ENCODE measurements at places on chromosomes 4 and X.

DNA sequence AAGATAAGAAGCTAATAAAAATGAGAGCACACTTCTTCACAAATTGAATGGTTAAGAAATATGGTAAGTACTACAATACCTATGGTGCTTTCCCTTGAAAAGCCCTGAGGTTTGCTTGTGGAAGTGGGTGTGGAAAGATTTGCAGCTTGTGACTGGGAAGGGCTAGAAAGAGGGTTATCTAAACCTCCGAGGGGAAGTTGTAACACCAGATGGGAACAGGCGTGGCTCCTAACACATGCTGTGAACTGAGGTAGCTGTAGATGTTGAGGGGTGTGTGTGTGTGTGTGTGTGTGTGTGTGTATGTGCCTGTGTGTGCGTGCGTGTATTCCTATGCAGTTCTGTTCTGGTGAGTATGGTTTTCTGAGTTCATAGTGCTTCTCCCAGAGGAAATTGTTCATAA is 21.5 kb downstream of the FRMPD4 start:
- no peak for DNase-seq

DNA sequence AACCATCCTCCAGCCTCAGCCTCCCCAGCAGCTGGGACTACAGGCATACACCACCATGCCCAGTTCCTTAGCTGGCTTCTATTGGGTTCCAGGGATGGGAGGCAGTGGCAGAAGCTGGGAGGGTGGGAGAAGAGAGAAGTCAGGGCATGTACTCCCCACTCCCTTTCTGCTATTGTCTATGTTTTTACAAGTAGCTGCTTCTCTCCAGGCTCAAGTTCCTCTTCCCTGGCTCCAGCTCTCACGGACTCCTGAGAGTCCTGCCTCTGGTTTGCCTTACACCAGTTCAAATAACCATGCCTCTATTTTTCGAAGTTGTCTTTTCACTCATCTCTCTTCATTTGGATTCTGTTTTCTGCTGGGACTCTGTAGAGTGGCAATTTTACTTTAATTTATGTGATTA is 2.9 kb downstream of the TBC1D9 start:
- no peak for DNase-seq

DNA sequence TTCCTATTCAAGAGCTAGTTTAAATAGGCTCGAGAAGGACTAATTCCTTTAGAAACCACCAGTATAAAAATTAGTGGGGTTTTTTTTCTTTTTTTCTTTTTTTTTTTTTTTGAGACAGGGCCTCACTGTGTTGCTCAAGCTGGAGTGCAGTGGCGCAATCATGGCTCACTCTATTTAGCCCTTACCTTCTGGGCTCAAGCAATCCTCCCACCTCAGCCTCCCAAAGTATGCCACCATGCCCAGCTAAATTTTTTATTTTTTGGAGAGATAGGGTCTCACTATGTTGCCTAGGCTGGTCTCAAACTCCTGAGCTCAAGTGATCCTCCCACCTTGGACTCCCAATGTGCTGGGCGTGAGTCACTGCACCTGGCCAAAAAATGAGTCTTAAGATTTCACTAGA is 52.8 kb downstream of the APOO start:
- DNase-seq = no peak

DNA sequence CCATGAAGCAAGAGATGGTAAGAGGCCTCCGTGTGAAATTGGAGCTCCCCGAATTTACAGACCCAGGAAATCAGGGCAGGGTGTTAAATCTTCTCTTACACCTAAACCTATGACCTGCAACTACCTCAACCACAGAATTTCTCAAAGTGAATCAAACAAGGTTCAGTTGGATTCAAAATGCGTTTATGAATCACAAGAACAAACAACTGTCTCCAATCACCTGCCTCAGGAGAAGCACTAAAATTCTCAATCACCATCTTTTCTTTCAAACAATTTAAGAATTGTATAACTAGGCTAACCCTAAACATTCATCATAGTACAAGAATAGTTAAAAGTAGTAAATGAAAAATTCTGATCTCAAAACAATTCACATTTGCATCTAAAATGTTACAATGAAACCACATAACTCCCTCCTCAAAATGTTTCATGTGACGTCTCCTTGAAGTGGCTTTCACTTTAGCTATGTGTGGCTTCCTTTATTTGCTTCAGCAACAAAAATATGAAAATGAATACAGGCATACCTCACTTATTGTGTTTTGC is 19.2 kb downstream of the PPP3CA start:
- DNase-seq = no peak

- no peak for DNase-seq
These were observed 174.5 kb downstream of the SMIM20 start for GRCh38 chr4:26088433-26088928.

DNA sequence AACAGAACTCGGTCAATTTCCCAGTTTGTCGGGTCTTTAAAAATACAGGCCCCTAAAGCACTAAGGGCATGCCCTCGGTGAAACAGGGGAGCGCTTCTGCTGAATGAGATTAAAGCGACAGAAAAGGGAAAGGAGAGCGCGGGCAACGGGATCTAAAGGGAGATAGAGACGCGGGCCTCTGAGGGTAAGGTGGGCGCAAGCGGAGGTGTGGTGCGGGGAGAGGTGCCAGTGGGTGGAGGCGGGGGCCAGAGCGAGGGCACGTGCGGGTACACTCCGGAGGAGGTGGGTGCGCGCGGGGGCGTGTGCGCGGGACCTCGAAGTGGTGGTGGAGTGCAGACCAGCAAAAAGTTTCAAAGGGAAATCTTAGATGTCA is 787 bp upstream of the TET2 start:
- no peak for DNase-seq

- DNase-seq = no peak
These were observed 98.9 kb downstream of the SPRY1 start for GRCh38 chr4:123495530-123495929.

DNA sequence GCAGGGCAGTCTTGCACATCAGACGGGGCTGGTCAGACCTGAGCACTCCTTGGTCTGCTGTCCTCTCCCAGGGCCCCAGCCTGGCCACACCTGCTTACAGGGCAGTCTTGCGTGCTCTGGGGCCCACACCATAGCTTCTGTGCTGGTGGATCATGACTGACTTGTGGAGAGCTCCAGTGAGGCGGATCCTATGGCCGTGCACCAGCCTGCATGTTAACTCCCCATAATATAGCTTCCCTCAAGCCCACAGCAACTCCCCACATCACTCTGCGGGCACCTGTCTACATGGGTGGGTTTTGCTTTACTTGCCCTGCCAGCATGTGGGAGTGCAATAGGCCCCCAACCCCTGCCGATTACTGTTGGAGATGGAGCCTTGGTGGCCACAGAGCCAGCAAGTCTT is 8.2 kb upstream of the TMSB15B start:
- DNase-seq = no peak

GRCh38 chr4:151310124-151310728 is 15.2 kb downstream of the SH3D19 start:
- DNase-seq = no peak

DNA sequence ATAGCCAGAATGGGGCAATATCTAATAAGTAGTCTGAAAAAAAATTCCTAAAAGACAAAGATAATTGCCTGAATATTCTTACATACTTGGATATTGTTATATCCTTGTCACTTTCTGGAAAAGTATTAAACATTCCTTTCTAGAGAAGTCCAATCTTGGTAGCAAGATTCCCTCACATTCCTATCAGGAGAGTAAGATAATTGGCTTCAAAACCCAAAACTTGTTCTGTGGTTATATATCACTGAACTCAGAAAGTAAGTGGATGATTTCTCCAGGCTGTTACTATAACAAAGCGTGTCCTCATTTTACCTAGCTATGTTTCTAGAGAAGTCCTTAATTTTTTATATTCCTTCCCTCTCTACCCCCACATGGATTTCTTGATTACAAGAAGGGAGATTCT is 46.0 kb upstream of the TEX13A start:
- no peak for DNase-seq

DNA sequence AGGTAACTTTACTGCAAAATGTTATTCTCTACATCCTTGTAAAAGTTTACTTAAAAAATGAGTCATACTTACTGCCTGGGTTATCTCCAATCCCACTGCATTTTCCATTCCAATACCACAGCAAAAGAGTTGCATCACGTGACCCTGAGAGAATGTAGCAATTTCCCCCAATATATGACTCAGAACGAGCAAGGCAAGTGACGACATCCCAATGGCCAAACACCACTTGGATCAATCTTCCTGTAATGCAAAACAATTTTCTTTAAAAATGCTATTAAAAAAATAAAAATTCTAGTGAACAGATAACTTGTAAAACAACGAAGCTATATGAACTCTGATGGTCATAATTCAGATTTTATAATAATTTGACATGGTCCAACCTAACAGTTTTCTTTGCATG is 224.3 kb downstream of the DCLK2 start:
- DNase-seq = no peak

DNA sequence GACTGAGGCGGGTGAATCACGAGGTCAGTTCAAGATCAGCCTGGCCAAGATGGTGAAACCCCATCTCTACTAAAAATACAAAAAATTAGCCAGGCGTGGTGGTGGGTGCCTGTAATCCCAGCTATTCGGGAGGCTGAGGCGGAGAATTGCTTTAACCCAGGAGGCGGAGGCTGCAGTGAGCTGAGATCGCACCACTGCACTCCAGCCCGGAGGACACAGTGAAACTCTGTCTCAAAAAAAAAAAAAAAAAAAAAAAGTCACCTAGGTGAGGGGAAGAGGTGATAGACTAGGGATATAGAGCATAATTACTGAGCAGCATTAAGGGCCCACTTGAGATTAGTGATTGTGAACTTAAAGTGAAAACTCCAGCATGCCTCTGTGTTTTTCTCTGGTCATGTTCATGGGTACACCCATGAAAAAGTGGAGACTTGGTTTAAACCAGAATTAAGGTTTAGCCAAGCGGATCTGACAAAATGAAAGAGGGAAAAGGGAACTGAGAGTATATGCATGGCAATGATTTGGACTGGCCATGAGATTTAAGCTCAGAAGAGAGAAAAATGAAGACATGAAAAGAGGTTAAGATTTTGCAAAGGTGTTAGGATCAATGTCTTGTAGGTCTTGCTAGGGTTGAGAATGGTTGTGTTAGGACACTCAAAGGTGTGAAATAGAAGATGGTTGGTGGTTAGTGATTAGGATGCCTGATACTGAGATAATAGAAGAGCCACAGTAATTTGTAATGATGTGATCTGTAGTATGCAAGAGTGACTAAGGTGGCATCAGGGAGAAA is 105.0 kb downstream of the RAB28 start:
- DNase-seq = no peak

DNA sequence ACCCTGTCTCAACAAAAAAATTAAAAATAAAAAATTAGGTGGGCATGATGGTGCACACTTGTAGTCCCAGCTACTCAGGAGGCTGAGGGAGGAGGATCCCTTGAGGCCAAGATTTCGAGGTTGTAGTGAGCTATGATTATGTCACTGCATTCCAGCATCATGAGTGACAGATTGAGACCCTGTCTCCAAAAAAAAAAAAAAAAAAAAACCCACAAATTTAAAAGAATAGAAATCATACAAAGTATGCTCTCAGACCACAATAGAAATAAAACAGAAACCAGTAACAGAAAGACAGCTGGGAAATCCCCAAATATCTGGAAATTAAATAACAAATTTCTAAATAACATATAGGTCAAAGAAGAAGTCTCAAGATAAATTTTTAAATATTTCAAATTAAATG is 81.0 kb upstream of the HUWE1 start:
- no peak for DNase-seq

GRCh38 chr4:40576651-40577480 is 52.8 kb downstream of the RBM47 start:
- DNase-seq = no peak

DNA sequence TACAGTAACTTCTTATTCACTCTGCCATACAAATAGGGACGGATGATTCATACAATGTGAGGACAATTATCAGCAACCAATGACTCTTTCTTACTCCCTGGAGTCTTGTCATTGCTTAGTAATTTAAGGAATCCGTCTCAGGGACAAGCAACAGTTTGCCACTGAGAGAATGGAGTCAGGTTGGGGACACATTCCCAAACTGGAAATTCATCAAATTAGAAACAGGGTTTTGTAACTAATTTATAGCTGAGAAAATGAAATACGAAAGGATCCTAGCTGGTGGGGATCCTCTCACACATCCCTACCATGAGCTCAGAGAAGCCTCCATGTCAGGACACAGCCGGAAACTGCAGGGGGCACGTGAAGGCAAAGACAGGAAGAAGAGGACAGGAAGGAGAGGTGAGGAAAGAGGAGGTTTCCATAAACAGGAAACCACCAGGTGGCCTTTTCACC is 50.4 kb upstream of the KDR start:
- no peak for DNase-seq

DNA sequence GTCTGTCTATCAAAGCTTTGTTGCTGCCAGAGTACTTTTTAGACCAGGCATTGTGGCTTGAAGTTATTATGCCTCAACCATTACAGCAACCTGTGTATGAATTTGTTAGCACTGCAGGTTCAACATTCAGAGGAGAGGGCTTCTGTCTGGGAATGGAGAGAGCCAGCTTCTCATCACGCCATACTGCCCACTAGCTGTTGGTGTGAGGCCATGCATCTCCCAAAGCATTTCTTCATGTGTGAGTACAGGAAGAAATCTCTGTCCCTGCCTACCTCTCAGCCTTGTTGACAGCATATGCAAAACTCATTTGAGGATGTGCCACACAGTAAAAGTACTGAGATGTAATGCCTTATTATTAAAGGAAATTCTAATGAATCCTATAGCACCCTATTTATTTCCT is 76.9 kb upstream of the PPARGC1A start:
- no peak for DNase-seq

DNA sequence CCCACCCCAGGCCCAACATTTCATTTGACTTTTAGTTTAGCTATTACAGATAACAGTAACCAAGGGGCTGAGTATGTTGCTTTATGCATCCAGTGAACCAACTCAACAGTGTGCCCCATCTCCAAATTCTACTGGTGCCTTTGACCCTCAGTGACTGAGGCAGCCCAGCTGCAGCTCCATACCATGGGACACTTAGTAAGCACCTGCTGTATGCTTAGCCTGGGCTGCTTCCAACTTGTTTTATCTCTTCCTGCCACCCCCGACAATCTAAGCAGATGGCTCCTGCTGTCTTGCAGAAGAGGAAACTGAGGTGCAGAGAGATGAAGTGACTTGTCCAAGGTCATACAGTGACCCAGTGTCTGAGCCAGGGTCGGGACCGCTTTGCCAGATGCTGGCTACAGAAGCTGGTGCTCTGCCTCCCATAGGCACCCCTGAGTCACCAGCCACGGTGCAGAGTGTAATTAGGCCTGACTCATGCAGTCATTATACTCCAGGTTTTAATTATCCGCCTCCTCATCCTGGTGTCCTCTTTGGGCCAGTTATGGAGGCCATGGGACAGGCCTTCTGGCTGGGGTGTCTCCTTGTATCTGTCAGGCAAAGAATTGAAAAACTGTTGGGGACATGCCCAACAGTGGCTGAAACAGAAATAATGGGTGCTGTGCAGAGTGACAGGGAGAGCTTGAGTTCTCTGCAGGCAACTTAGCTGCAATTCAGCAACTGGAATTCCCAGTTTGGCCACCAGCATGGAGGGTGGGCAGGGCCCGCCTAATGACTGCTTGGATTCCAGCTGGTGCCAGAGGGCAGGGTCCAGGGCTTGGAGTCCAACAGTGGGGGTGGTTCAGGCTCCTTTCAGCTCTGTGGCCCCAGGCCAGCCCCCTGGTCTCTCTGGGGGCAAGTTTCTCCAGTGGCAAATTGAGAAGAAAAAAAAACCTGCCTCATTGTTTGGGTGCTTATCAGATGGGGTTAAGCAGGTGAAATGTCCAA is 8.2 kb upstream of the GPR78 start:
- DNase-seq = no peak

- DNase-seq = no peak
These were observed 57.4 kb downstream of the BCORL1 start for GRCh38 chrX:130039847-130040246.
